ENCODE measurements at places on chromosomes 12 and 14.

DNA sequence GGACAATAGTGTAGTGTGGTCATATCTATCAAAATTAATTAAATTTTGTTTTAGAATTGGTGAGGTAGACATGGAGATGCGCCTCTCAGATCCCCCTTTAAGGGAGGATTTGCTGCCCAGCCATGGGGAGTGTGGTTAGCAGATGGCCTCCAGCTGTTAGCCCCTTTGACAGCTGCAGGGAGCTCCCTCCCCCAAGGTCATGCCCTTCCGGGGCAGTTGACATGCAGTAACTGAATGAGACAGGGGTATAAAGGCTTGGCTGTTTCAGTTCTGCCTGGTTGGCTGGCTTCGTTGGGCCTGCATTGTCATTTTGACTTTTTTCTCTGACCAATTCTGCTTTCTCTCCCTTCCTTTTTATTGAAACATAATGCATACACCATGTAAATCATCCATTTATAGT lies 291.5 kb upstream of the SRRM4 start:
- DNase-seq: peak; percentile 62

DNA sequence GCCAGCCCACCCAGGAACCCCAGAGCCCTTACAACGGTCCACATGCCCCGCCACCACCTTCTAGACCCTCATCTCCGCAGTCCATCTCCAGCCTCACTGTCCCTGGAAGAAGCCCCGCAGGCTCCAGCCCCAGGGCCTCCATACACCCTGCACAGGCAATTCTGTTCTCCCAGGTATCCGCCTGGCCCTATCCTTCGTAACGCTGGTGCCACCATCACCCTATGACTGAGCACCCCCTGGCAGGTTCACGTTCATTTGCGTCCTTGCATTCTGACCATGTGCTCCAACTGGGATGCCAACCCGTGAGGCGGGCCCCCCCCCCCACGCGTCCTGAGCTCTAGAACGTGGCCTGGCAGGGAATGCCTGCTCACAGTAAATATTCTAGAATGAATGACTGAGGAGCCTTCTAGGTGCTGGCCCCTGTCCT lies 675 bp upstream of the SCARB1 start:
- no peak for DNase-seq

GRCh38 chr14:105760691-105761344 lies 234.4 kb downstream of the TMEM121 start:
- DNase-seq: no peak

GRCh38 chr14:74826574-74826973 lies 49.4 kb downstream of the PROX2 start:
- DNase-seq: no peak

DNA sequence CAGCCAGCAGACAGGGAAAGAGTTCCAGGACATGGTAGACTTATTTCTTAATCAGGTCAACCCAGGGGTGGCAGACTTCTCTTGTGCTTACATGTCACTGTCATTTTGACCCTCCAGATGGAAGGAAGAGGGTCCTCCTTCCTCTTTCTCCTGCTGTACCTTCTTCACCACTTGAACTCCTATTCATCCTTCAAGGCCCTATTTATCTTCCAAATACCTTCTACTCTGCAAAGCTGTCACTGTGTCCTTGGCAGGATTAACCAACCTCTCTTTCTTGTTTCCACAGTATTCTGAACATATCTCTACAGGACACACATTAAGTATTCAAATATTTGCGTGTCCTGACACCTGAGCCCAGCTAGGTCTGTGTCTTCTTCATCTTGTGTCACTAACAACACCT lies 163.1 kb downstream of the DICER1 start:
- no peak for DNase-seq

- no peak for DNase-seq
Observed at GRCh38 chr12:94255006-94255405, 106.6 kb downstream of the PLXNC1 start.

DNA sequence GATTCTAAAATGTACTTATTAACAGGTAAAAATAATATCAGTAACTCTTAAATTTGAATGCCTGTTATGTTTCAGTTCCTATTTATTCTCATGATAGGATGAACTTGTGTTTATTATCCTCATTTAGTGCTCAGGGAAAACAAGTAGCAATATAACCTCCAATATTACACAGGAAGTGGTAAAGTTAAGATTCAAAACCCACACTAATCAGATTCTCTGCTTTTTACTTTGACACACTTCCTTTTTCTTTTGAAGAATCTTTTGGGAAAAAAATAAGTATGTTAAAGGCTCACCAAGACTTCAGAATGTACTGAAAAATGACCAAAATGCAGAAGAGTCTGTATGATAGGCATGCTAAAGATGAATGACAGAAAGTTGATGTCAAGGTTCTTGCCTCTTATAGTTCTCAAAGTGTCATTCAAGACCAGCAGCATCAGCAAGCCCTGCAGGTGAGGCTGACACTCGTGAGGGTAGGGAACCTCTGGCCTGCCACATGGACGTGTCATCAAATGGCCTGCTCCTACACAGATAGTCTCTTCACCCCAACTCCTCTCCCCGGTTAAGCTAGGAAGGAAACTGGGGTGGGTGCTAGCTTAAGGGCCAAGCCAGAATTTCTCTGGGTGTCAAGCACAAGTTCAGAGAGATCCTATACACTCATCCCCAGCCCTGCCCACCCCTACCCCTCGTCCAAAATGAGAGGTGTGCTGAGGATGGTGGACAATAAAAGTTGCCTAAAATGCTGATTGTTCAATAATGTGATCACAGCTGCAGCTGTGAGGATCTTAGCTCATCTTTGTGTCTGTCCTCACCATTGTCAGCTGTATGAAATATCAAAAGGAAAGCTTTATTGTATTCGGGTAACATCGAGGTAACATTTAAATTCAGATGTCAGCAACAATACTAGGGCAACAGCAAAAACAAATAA lies 6.3 kb downstream of the TBPL2 start:
- no peak for DNase-seq
